Left lobe of liver (tissue), 2 donors: ENCODE measurements at places on chromosomes 2 and 18.

DNA sequence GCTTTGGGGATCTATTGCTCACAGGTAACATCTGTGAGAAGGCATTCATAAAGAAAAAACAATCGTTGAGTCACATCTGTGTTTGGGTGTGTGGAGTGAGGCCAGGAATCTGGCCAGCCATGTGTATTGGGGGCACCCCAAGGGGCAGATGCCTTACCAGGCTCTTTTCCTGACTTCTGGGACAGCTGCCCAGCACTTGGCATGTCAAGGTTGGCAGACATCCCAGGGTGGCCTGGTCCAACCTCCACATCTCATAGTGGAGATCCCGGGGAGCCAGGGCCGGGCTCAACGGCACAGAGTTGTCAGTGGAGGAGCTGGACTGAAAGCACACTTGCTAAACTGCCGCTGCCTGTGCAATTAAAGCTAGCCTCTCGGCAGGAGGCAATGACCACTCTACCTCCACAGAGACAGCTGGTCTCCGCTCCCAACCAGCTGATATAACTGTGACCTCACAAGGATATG is 75.3 kb upstream of the MGAT4A start:
- peak; percentile 81 for DNase-seq

DNA sequence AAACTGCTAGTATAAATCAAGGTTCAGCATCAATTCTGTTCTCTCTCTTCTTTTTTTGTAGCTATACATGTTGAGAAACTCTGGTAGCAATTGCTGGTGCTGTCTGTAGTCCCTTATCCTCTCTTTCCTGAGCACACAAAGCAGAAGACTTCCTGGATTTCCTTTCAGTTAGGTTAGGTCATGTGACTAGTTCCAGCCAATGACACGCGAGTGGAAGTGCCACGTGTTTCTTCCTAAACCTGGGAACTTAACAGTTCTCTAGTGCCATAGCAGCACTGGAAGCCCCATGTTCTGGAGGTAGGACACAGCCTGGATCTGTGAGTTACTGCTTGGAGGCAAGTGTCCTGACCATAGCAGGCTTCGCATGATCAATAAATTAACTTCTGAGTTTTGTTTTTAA is 125.9 kb downstream of the PLA2R1 start:
- DNase-seq = no peak

DNA sequence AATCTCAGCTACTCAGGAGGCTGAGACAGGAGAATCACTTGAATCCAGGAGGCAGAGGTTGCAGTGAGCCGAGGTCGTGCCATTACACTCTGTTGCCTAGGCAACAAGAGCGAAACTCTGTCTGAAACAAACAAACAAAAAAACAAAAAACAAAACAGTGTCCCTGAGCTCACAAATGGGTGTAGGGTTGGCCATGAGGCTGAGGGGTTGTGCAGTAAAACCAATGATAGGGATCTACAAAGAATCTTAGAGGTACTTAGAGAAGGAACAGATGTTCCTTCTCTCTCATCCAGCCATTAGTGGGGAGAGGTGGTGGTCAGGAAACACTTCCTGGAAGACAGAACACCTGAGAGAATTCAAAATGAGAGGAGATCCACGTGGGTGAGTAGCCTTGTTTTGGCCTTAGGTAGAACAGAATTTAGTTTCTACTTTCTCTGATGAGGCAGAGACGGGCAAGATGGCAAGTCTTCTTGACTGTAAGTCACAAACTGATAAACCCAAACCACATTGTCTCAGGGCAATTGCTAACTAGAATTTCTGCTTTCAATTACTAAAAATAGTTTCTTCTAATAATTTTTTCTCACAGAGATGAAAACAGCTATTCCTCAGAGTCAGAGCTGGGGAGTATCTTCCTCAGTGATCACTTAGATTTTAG is 61.5 kb upstream of the PPM1B start:
- no peak for DNase-seq

- DNase-seq = no peak
Observed at GRCh38 chr2:186129767-186130581, 356.1 kb upstream of the ZC3H15 start.

DNA sequence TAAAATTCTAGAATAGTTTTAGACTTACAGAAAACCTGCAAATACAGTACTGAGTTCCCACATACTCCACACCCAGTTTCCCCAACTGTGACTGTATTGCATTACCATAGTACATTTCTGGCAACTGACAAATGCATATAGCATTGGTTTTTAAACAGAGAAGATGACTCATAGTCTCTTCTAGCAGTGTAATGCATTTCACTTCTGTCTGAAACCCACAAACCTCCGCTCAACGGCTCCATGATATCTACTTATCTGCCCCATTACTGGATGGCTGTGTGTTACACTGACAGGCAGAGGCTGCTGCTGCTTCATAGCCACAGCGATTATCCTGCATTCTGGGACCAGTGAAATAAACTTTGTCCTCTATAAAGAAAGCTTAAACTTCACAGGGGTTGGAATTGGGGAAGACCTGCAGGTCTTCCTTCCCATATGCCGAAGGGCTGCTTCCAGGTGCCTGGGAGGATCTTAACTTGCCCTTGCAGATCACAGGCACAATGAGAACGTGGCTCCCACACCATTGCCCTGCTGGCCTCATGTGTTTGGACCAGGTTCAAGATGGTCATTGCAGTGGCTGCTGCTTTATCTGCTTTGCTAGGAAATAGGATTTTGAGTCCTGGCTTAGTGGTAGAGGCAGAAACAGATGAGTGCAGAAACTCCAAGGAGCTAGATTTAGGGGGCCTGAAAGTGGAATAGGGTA is 742.6 kb upstream of the HS6ST1 start:
- DNase-seq = no peak

- no peak for DNase-seq
Observed at GRCh38 chr2:60116161-60116875, 437.1 kb downstream of the BCL11A start.

- no peak for DNase-seq
Observed at GRCh38 chr2:64781711-64782390, 128.1 kb upstream of the SERTAD2 start.

- DNase-seq = no peak
Observed at GRCh38 chr2:140654565-140654964, 1476.3 kb downstream of the LRP1B start.

DNA sequence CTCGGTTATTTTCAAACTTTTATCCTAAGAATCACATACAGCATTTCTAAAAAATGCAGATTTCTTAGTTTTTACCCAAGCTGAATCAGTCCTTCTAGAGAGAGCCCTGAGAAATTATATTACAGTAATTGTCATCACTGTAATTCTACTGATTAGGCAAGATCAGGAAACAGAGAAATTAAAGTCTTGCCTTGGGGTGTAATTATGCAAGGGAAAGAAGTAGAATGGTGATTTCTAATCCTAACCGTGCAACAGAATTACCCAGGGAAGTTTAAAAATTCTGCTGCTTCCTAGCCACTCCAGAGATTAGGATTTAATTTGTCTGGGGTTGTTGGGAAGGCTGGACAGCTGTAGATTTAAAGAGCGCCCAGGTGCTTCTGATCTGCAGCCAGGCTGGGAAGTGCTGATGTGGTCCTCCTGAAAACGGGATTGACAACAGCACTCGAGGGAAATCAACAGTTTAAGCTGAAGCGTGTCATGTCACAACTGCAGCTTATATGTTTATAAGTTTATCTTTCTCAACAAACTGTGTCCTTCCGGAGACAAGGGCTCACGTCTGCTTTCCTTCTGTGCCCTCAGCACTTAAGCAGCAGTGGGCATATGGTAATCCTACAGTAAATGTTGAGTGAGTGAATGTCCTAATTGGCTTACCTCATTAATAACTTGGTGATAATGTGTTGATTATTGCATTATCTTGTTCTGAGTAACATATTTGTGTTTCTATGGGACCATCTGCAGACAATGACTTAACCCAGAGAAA is 671.9 kb upstream of the SOX11 start:
- no peak for DNase-seq

- DNase-seq = no peak
Observed at GRCh38 chr2:65638443-65638842, 206.0 kb upstream of the SPRED2 start.

GRCh38 chr2:42238644-42239288 is 69.6 kb downstream of the EML4 start:
- peak; percentile 54 for DNase-seq

GRCh38 chr2:54546923-54547720 is 91.0 kb downstream of the SPTBN1 start:
- DNase-seq = no peak

- DNase-seq = no peak
Observed at GRCh38 chr2:26739514-26739913, 24.6 kb upstream of the SLC35F6 start.

DNA sequence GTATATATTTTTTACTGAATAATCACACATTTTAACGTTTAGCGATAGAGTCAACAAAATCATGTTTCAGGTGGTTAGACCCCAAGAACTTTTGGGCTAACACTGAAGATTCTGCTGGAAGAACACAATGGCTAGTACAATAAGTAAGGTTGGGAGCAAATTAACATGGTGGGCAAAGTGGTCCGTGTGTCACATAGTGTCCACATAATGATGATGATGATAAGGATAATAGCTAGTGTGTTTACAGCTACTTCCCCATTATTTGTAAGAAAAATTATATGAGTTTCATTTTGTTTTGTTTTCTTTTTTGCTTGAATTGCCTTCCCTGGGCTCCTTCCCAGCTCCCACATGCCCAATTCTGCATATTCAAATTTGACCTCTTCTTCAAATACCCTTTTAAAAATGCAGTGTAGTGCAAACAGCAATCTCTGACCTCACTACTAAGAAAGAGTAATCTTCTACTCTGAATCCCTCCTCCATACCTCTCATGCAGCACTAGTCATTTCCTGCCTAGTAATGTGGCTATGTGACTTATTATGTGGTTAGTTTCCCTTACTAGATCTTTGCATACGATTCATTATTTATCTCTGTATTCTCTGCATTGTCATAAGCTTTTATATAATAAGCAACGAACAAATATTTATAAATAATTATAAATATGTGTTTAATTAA is 16.9 kb upstream of the VPS54 start:
- DNase-seq = no peak

GRCh38 chr2:227153758-227154486 is 10.1 kb downstream of the COL4A4 start:
- no peak for DNase-seq

- DNase-seq = no peak
Observed at GRCh38 chr2:239312081-239312511, 88.7 kb downstream of the HDAC4 start.

DNA sequence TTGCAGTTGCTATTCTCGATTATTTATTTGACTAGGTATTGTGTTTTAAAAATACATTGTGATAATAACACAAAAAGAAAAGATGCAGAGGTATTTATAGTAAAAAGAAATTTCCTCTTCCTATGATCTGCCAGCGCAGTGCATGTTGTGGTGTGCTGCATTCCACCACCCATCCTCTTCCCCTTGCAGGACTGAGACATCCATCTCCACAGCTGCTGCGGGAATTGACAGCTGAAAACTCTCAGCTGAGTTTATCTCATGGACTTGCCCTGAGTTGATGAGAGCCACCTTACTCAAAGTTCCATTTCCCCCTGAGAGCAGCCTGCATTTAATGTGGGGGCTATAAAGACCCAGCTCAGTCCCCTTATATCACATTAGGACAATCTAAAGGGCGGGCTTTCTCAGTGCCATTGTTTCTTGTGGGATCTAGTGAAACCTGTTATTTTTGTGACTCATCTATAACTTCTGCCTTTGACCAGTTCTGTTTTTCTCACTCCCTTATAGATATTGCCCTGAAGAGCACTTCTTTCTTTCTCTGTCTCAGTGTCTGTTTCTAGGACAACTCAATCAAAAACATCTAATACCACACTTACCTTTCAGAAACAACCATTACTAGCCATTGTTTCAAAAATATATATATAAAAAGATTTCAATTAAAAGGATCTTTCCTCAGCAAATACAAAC is 698.5 kb downstream of the NR4A2 start:
- DNase-seq = no peak

GRCh38 chr18:54109131-54109683 is 115.3 kb downstream of the MBD2 start:
- DNase-seq = no peak

GRCh38 chr18:52340406-52341102 is 557 bp downstream of the DCC start:
- DNase-seq = no peak

GRCh38 chr2:46394649-46395510 is 84.5 kb upstream of the TMEM247 start:
- no peak for DNase-seq

DNA sequence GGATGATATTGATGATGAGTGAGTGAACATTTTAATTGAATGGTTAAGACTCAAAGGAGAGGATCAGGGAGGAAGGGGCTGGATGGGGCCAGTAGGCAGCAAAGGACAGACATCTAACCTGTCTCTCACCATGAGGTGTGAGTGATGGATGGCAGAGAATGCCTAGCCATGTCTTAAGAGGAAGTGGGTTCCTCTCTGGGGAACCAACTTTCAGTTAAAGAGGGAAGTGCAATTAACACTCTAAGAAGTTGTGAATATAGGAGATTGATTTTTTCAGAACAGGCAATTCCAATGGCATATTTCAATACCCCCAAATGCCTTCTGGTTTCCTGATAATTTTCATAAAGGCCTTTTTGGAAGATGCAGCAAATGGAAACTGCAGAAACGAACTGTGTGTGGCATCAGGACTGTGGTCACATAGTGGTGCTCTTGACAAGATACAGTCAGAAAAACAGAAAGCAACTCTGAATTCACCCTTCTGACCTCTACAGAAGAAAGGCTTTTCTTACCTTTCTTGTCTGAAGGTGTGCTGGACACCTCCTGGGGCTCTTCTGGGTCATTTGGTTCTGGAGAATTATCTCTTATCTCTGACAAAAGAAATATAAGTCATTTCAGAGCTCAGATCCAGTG is 10.2 kb downstream of the SP110 start:
- no peak for DNase-seq

GRCh38 chr2:34408100-34408499 is 809.0 kb upstream of the FAM98A start:
- no peak for DNase-seq

DNA sequence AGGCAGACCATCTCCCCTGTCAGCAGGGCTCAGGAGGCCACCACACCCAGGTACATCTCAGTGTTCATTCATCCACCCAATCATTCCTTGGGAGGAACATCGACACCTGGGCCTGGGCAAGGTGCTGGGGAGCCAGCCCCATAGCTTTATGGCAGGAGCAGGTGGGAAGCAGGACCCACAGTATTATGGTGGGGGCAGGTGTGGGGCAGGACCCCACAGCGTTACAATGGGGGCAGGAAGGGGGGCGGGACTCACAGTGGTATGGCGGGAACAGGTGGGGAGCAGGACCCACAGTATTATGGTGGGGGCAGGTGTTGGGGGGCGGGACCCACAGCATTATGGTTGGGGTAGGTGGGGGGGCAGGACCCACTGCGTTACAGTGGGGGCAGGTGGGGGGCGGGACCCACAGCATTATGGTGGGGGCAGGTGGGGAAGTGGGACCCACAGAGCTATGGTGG is 128.9 kb upstream of the HS6ST1 start:
- DNase-seq = peak; percentile 22

GRCh38 chr2:157903626-157904025 is 27.5 kb upstream of the ACVR1 start:
- no peak for DNase-seq

DNA sequence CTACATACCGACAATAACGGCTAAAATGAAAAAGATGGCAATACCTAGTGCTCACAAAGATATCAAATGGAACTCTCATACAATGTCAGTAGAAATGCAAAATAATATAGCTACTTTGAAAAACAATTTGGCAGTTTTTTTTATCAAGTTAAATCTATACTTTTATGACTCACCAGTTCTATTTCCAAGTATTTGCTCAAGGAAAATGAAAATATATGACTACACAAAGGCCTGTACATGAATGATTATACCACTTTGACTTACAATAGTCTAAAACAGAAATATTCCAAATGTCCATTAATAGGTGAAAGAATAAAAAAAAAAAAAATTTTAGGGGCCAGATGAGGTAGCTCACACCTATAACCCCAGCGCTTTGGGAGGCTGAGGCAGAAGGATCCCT is 219.8 kb downstream of the ZRANB3 start:
- no peak for DNase-seq
